ENCODE measurements at places on chromosomes 2 and 18. TPM values are rescaled to one million over a fixed set of nuclear protein-coding genes. Genes with fewer than 3 reads are reported as not detected.

DNA sequence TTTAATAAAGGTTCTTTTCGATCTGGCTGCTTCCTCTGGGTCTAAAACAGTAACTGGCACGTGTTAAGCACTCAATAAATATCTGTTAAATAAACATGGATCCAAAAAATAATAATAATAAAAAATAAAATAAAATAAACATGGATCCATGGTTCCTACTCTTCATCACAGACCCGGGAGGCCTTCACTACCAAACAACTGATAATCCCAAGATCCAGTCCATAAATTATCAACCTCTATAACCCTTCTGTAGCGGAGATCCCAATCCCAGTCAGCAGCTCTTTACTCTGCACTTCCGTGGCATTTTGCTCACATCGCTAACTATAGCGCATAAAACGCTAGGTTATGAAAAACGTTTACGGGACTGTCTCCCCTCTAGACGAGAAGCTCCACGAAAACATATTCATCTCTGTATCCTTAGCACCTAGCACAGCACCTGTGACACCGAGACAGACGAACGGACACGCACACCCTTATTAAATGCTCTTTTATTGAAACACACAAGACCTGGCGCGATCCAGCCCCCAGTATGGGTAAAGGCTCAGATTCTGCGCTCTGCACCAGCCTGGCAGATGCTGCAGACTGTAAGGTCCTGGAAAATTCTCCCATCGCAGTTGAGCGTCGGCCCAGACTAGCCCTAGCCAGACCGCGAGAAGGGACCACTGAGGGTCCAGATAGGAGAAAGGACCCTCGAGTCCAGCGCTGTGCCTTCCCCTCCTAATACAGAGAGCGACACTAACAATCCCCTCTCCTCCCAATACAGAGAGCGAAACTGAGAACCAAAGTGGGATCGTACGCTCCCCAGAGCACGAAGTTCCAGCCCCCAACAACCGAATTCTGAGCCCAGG is 770 bp downstream of the NBAS start:
- DNase-seq, result peak; percentile 81

- peak; percentile 79 for DNase-seq
These were observed 24.4 kb downstream of the PUM2 start for GRCh38 chr2:20326163-20326780.

DNA sequence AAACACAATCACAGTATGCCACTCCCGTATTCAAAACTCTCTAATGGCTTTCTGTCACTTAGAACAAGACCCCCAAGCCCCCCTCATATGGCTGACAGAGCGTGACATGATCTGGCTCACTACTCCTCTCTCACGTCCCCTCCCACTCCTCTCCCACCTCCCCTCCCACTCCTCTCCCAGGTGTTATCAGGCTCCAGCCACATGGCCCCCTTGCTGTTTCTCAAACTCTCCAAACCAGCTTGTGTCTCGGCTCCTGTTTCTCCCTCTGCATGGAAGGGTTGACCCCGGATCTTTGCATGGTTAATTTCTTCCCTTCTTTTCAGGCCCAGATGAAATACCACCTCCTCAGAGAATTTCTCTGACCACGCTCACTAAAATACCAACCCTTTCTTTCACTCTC is 180.8 kb downstream of the SLC8A1 start:
- DNase-seq, result no peak

GRCh38 chr2:100485396-100485795 is 15.1 kb downstream of the NMS start:
- no peak for DNase-seq

- DNase-seq, result no peak
These were observed 11.5 kb downstream of the DIPK1C start for GRCh38 chr18:74445585-74445984.

- peak; percentile 97 for DNase-seq
These were observed 46.4 kb upstream of the SPP2 start for GRCh38 chr2:234003972-234004617.

DNA sequence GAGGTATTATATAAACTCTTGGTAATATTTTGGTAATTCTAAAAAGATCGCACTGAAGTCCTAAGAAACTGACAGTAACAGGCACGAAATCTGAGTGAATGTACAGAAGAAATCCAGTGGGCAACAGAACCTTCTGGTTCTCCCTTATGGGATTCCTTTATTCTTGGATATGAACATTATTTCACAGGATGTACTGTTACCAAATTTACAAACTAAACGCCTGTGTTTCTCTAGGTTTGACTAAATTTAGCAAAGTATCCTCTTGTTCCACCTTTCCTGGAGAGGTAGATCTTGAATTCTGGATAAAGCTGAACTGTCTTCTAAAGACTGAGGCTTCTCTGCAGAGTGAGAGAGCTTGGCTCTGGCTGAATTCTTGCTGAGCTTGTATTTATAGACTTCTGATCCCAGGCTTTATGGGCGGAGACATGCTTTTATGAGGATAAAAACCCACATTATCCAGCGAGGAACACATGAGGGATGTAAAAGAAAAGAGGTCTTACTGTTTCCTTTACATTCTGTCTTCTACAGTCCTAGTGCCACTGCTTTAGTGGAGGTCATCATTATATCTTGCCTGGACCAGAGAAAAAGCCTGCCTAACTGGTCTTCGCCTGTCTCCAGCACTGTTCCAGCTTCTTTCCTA is 220.8 kb downstream of the CDH2 start:
- no peak for DNase-seq

- peak; percentile 92 for DNase-seq
These were observed 49.3 kb downstream of the NRP2 start for GRCh38 chr2:205731583-205731981.

DNA sequence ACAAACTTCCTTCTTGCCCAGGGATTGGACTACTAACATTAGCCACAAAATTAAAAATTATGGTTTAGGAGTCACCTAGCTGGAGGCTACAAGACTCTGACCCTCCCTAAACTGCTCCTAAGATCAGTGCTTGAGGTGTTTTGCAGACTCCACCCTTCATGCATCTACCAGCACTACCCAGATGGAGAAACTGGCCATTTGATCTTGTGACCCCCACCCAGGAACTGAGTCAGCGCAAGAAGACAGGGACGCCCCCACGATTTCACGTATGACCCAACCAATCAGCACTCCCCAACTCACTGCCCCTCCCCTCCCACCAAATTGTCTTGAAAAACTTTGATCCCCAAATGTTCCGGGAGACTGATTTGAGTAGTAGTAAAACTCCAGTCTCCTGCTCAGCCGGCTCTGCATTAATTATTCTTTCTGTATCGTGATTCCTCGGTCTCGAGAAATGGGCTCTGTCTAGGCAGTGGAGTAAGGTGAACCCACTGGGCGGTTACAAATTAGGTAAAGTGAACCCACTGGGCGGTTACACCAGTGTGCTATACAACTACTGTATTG is 40.1 kb upstream of the CCDC88A start:
- DNase-seq, result no peak

- peak; percentile 52 for DNase-seq
These were observed 26.8 kb upstream of the ASXL2 start for GRCh38 chr2:25905126-25905525.

- no peak for DNase-seq
These were observed 25.4 kb upstream of the CDH7 start for GRCh38 chr18:65725251-65726050.

GRCh38 chr2:219469186-219469724 is 29.4 kb upstream of the GMPPA start:
- peak; percentile 91 for DNase-seq

DNA sequence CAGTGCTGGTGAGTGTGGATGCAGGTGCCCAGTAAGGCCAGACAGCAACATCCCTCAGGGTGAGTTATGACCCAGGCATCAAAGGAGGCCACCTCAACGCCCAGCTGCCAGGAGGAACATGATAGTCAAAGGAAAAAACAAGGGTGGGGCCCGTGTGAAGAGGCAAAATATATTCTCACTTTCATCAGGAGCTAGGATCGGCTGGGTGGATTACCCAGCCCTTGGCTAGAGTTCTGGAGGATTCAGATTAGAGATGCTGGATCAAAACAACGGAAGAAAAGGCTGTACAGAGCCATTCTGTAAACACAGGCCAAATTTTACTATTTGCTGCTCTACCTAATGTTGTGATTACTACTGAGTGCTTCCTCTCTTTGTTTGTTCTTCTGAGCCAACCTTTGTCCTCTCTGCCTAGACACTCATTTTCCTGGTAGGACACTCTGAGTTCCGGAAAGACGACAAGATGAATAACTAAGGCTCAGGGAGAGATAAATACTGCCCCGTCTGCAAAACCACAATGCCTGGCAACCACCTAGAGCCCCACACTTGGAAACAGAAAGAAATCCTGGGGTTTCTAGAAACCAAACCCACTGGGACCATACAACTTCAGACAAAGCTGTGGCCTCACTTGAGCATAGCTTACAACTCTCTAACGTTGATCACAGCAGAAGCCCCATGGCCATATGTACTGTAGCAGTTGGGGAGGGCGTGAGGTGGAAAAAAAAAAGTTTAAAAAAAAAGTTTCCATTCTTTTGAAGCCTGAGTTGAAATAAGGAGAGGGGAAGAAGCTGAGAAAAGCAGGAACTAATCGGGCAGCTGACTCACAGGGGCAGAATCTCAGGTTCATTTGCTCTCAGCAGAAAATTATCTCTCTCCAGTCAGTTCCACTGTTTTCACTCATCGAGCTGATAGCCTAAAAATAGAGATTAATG is 17.8 kb upstream of the PMAIP1 start:
- peak; percentile 60 for DNase-seq

GRCh38 chr2:111094691-111095090 is 26.0 kb upstream of the BCL2L11 start:
- no peak for DNase-seq

DNA sequence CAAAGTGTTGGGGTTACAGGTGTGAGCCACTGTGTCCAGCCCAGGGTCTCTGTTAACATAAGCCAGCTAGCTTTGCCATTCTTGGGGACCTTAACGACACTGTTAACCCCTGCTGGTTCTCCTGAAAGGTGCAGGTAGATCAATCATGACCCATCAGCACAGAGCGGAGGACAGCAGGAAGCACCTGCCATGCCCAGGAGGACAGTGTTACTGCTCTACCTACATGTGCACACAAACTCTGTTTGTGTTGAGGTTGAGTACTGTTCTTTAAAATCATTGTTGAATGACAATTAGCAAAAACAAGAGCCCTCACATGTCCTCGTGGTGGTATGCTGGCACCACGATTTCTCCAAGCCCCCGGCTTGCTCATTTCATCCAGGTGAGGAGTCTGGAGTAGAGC is 120.9 kb downstream of the FAM210A start:
- DNase-seq, result no peak

DNA sequence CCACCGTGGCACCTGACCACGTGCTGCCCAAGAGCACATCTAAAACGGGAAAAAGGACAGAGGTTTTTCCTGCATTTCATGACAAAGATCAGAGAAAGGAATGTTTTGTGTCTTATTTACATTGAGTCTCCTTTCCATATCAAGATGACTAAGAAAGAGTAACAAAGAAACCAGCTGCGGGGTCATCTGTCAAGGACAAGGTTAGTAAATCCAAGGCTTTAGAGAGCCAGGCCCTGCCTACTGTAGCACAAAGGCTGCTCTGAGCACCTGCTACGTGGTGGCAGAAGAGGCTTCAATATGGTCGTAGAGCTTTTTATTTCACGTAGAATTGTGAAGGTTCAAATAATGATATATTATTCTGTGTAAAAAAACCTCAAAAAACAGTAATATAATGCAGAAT is 51.0 kb downstream of the PRELID3A start:
- DNase-seq, result no peak

TMEM178A gene
- 0.32 TPM for total RNA-seq

SPC25 gene
- 3.7 TPM for total RNA-seq

OXER1 gene
- not detected for total RNA-seq

FBLN7 gene
- 0.11 TPM for total RNA-seq

ACADL gene
- not detected for total RNA-seq

PLEK gene
- not detected for total RNA-seq

CHRNG gene
- total RNA-seq, result not detected

PLCL1 gene
- 2.3 TPM for total RNA-seq

KCNS3 gene
- 2.9 TPM for total RNA-seq

GREB1L gene
- total RNA-seq, result 3.0 TPM

GCG gene
- not detected for total RNA-seq

CIDEA gene
- total RNA-seq, result not detected

FAM161A gene
- total RNA-seq, result 0.76 TPM

M1AP gene
- total RNA-seq, result 0.25 TPM
